ENCODE measurements at places on chromosomes 5 and 9.

DNA sequence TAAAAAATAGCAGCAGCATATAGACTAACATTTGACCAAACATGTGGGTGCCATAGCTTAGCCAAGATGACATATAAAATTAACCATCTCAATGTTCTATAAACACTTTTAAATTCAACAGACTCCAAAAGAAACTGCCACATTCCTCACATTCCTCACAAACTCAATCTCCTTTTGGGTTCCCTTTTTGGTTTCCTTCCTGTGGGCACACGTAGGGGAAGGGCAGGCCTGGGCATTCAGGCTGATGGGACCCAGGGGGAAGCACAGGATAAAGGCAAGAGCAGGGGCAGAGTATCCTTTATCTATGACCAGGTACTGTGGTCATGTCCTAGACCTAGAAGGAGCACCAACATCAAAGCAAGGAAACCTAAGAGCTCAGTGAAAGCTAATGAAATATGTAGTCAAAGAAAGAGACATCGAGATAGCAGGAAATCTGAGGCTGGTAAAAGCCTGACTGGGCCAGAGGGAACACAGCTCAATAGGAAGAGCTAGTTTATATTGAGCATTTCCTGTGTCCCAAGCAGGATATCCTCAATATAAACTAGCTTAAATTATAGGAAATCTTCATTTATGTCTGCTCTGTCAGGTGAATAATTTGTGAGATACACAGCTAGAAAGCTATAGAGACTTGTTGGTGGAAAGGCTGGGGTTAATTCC lies 13.6 kb upstream of the ERAP1 start:
- peak; percentile 19 for DNase-seq

GRCh38 chr5:62588668-62589067 lies 10.0 kb downstream of the LRRC70 start:
- DNase-seq: no peak

- peak; percentile 7 for DNase-seq
These were observed 25.2 kb downstream of the LNPEP start for GRCh38 chr5:96961053-96961452.

- DNase-seq: no peak
These were observed 42.6 kb downstream of the EPB41L4B start for GRCh38 chr9:109278216-109278615.

DNA sequence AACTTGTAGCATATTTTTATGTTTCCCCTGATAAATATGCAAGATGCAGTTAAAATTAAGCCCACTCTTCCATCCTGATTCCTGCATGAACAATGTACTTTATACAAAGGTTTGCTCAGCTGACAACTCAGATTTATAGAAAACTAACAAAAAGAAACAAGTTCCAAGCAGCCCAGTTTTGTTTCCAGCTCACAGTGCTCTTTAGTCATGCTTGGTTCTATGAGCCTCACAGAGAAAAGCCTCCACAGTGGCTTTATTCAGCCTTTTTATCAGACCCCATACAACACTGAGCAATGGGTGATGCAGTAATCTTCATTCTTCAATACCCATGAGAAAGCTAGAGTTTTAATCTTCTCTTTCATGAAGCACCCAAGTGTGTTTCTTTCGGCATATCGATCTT lies 329.6 kb downstream of the SLCO4C1 start:
- DNase-seq: no peak

Data from RPMI7951 (cell line).